ENCODE measurements at places on chromosomes 1 and 21. TPM values are rescaled to one million over a fixed set of nuclear protein-coding genes. Genes with fewer than 3 reads are reported as not detected.

DNA sequence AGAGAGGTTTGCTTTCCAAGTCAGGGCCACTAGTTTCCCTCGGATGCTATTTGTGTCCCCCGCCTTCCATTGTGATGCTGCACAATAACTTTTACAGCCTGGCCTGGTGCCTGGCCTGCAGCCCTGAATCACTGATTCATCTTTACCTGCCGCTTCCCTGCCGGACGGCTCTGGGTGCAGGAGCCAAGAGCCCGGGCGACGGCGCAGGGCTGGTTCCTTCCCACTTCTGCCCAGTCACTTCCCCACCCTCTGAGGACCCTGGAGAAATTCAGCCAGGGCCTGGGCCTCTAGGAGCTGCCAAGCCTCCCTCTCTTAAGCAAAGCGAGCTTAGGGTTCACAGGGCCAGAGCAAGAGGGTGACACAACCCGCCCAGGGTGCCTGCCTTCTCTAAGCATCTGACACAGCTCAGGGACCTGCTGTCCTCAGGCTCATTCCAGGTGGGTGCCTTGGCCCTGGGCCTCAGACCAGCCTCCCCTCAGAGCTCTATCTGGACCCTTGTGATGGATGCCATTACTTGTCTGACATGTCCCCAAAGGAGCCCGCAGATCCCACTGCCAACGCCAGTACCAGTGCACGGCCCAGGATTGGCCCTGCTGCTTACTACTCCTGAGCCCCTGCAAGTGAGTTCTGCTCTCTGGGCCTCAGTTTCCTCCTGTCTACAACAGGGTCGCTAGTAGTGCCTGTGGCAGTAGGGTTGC lies 381.0 kb upstream of the VAMP3 start:
- H3K4me3 ChIP-seq, result no peak overlapping the region
- H3K36me3 ChIP-seq, result no peaks in the 10 kb centered on the region
- no peak for DNase-seq
- H3K27me3 ChIP-seq, result peaks cover 2% of the 10 kb centered on the region

DNA sequence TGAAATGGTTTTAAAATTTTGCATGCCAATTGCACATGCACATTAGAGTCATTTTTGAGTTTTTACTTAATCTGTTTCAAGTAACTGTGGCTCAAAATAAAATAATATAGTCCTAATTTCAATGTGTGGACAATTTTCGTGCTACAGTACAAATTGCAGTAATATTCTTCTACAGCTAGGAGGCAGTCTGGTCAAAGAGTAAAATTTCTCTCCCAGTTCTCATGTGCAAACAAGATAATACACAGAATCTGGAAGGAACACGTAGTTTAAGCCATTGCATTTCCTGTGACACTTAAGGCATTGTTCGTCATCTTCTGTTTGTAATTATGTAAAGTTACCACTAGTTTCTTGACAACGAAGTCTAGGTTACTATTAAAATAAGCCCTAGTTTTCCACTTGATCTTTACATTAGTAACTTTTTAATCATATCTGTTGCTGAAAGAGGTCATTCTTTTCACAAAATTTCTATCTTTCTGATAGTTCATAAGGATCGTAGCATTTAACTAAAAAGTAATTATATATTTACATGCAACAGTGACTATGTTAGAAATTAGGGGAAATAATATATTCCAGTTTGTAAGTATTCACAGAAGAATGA lies 28.9 kb downstream of the ODR4 start:
- peak overlapping the region; percentile 20 for H3K27ac ChIP-seq
- no peak overlapping the region for H3K4me3 ChIP-seq
- peaks cover 81% of the 10 kb centered on the region for H3K36me3 ChIP-seq
- DNase-seq, result peak; percentile 44
- no peaks in the 10 kb centered on the region for H3K4me1 ChIP-seq

DNA sequence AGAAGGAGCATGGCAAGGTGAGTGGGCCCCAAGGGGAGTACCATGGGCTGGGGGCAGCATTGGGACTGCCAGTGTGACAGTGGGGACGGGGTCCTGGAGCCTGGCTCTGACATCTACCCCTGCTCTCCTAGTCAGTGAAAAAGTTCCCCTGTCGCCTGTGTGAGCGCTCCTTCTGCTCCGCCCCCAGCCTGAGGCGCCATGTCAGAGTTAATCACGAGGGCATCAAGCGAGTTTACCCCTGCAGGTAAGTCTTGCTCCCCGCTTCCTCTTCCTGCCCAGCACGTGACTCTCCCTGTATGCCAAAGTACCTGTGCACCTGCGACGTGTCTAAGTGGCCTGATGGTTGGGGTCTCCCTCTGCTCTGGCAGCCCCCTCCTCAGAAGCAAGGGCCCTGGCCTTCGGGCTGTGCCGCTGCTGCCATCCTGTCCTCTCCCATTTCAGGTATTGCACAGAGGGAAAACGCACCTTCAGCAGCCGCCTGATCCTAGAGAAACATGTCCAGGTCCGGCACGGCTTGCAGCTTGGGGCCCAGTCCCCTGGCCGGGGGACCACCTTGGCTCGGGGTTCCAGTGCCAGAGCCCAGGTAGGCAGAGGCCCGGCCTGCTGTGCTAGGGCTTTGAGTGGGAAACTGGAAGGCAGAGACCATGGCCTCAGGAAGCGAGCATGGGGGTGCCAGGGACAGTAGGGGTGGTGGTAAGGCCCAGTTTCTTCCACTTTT lies 8.1 kb downstream of the ZNF687 start:
- H3K4me1 ChIP-seq, result no peaks in the 10 kb centered on the region
- no peak overlapping the region for H3K4me3 ChIP-seq
- H3K36me3 ChIP-seq, result peaks cover 92% of the 10 kb centered on the region
- no peak overlapping the region for H3K27ac ChIP-seq
- DNase-seq, result no peak
- no peaks in the 10 kb centered on the region for H3K27me3 ChIP-seq

- no peaks in the 10 kb centered on the region for H3K4me1 ChIP-seq
- no peaks in the 10 kb centered on the region for H3K36me3 ChIP-seq
- peaks cover 22% of the 10 kb centered on the region for H3K27me3 ChIP-seq
These were observed 17.9 kb downstream of the ETV3L start for GRCh38 chr1:157081707-157082106.

DNA sequence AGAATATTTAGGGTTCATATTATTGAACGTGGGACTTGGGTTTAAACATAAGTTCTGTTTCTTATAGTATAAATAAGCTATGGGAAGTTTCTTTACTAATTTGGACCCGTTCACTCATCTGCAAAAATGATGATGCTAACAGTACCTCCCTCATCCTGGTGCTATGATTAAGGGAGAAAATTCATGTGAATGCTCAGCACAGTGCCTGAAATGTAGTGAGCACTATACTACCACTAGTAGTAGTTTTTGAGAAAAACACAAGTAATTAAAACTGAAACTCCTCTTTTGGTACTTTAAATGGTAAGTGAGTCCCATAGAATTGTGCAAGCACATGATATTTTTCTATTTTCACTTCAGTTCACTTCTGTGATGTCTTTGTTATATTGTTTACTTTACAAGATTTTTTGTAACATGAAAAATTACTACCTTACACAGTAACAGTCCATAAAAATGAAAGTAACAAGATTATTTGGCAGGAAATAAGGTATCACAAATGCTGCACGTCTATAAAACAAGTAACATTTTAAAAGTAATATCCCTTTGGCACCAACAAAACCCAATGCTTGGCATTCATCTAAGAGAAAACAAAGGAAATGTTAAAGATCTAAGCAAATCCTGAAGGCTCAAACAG lies 11.3 kb upstream of the PTPRC start:
- H3K27me3 ChIP-seq, result no peaks in the 10 kb centered on the region
- no peak for DNase-seq
- H3K27ac ChIP-seq, result no peak overlapping the region
- no peaks in the 10 kb centered on the region for H3K4me1 ChIP-seq

GRCh38 chr1:186615332-186615731 lies 64.9 kb downstream of the PTGS2 start:
- no peak for DNase-seq
- H3K36me3 ChIP-seq, result no peaks in the 10 kb centered on the region
- no peaks in the 10 kb centered on the region for H3K27me3 ChIP-seq
- H3K4me1 ChIP-seq, result no peaks in the 10 kb centered on the region
- no peak overlapping the region for H3K27ac ChIP-seq

- H3K36me3 ChIP-seq, result no peaks in the 10 kb centered on the region
- no peaks in the 10 kb centered on the region for H3K4me1 ChIP-seq
- H3K27ac ChIP-seq, result no peak overlapping the region
- H3K4me3 ChIP-seq, result no peak overlapping the region
- DNase-seq, result no peak
- no peaks in the 10 kb centered on the region for H3K27me3 ChIP-seq
These were observed 194.2 kb upstream of the FMN2 start for GRCh38 chr1:239897458-239897857.

DNA sequence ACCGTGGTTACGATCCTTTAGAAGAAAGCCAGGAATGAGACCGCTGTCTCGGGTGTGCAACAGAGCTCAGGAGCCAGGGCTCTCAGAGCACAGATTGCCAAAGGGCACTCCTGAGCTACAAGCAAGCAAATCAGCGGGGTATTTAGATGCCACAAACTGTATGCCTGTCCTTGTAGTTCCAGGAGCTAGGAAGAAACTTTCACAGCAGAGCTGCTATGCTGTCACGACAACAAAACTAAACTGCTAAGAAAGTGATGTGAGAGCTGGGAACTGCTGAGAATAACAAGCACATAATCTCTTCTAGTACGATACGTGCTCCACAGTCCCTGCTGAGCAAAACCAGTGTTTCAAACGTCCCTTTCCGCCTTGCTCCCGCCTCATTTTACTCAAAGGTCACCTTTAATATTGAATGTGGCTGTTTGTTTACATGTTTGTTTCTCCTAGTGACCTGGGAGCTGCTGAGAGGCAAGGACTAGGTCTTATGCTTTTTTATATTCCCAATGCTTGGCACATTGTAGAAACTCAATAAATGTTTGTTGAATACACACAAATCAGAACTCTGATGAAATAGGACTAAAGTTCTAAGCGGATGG lies 14.7 kb downstream of the GREM2 start:
- no peak for DNase-seq
- no peaks in the 10 kb centered on the region for H3K4me1 ChIP-seq
- H3K27me3 ChIP-seq, result no peaks in the 10 kb centered on the region
- no peak overlapping the region for H3K27ac ChIP-seq
- H3K36me3 ChIP-seq, result no peaks in the 10 kb centered on the region
- no peak overlapping the region for H3K4me3 ChIP-seq

- no peak overlapping the region for H3K4me3 ChIP-seq
- no peak overlapping the region for H3K27ac ChIP-seq
- no peaks in the 10 kb centered on the region for H3K36me3 ChIP-seq
- no peak for DNase-seq
- no peaks in the 10 kb centered on the region for H3K27me3 ChIP-seq
These were observed 64.8 kb upstream of the IPO9 start for GRCh38 chr1:201764166-201764565.

DNA sequence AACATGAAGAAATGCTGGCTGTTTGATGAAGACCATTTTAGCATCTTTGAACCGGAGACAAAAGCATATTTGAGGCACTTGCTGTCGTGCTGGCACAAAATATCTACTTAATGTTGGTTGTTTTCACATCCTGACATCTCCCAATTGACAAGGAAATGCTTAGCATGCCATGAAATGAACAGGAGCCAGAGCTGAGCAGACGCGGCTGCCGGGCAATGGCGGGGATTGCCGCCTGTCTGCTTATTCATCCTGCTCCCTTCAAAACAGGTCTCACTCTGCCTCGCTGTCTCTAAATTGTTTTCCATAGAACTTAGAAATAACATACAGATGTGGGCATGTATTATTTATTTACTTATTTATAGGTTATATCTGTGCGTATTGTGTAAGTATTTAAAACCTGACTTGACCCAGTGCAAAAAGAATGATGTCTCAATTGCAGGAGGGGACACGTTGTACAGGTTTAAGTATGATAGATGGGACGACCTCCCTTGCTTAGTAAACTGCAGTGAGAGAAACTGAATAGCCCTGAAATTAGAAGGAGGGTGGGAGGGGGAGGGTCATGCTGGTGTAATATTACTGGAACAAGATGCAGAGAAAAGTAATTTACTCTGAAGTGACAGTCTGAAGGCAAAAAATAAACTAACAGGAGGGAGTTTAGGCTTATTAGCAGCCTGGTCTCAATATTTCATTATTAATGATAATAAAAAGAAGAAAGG lies 590.4 kb upstream of the PLXNA2 start:
- no peaks in the 10 kb centered on the region for H3K27me3 ChIP-seq
- H3K4me1 ChIP-seq, result no peaks in the 10 kb centered on the region
- H3K36me3 ChIP-seq, result no peaks in the 10 kb centered on the region
- no peak for DNase-seq

GRCh38 chr1:111672331-111672730 lies 52.7 kb downstream of the RAP1A start:
- peaks cover 15% of the 10 kb centered on the region for H3K36me3 ChIP-seq
- H3K4me3 ChIP-seq, result no peak overlapping the region
- peaks cover 8% of the 10 kb centered on the region for H3K4me1 ChIP-seq
- DNase-seq, result no peak

DNA sequence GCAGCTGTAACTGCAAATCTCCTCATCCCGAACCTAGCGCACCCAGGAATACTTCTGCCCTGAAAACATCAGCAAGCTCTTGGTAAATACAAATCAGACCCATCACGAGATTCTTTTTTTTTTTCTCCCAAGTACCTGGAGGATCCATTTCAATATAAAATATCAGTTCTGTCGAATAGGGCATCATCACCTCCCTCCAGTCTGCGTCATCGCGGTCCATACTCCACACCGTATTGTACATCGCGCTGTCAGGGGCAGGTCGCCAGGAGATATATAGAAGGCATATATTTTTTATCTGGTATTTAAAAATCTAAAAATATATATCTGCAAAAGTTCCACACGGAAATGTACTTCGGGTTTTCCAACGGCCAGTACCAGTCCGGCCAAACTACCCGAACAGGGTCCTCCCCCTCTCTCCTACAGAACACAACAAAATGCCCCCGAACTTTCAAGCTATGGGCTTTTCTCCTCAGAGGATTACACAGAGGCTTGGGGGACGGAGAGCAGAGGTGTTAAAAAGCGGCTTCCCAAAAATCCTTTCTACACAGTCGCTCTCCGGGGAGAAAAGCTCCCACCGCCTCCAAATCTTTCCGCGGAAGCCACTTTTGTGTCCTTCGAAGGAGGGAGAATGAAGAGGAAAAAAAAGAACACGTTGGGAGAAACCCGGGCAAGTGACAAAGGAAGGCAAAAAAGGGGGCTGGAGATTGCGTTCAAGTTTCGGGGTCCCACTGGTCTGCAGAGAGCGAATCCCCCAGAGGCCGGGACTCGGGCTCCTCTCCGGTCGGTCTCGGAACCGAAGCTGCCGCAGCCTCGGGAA lies 509 bp downstream of the PIK3R3 start:
- H3K4me1 ChIP-seq, result peaks cover 21% of the 10 kb centered on the region
- DNase-seq, result peak; percentile 61
- no peaks in the 10 kb centered on the region for H3K27me3 ChIP-seq
- no peaks in the 10 kb centered on the region for H3K36me3 ChIP-seq

KCNJ9 gene
- not detected for total RNA-seq

PADI6 gene
- total RNA-seq, result not detected

PDE4DIP gene
- 362 TPM for total RNA-seq

SPRR2A gene
- not detected for total RNA-seq

ITGB2 gene
- 1.3 TPM for total RNA-seq

ZNF648 gene
- total RNA-seq, result 0.27 TPM

BTF3L4 gene
- total RNA-seq, result 54.4 TPM

CFHR3 gene
- total RNA-seq, result 0.47 TPM

PCSK9 gene
- 58.6 TPM for total RNA-seq
